Fibroblast of skin of back (primary cell): ENCODE measurements at places on chromosomes 5 and 9.

- DNase-seq = no peak
These were observed 22.4 kb downstream of the NANS start for GRCh38 chr9:98078895-98079294.

DNA sequence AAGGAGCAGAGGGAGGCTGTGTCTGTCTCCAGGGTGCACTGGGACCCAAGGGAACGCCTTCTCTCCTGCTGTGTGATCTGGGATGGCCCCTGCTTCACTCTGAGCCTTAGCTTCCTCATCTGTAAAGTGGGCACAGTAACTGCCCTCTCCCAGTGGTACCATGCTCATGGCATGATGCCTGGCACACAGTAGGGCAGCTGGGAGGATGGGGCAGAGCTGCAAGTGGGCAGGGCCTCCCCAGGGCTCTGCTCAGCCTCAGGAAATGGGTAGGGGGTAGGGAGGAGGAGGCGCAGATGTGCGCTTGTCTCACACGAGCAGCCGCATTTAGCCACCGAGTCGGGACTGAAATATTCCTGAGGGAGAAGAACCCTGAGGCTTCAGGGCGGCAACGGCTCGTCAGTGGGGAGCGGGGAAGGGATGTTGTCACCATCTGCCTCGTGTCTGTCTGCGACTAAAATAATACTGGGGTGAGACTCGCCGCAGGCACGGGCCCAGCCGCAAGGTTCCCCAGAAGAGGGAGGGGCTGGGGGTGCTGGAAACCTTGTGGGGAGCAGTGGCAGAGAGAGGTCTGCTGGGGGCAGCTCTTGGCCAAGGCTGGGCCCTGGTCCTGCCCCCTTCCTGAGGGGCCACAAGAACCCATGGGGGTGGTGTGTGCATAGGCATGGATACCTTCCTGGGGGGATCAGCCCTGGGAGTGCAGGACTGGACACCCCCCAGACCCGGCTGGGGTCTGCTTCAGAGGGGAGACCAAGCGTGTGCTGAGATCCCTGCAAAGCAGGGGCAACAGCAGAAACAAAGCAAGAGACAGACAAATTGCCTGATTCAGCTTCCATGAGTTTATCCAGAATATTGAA lies 55.2 kb upstream of the PSD2 start:
- DNase-seq = peak; percentile 54

GRCh38 chr9:105459336-105459735 lies 11.5 kb downstream of the FSD1L start:
- DNase-seq = no peak

GRCh38 chr9:18349530-18349929 lies 124.4 kb upstream of the ADAMTSL1 start:
- no peak for DNase-seq

GRCh38 chr9:107437716-107438115 lies 51.9 kb downstream of the KLF4 start:
- no peak for DNase-seq

- no peak for DNase-seq
These were observed 388.9 kb upstream of the SGCD start for GRCh38 chr5:155938051-155938450.

DNA sequence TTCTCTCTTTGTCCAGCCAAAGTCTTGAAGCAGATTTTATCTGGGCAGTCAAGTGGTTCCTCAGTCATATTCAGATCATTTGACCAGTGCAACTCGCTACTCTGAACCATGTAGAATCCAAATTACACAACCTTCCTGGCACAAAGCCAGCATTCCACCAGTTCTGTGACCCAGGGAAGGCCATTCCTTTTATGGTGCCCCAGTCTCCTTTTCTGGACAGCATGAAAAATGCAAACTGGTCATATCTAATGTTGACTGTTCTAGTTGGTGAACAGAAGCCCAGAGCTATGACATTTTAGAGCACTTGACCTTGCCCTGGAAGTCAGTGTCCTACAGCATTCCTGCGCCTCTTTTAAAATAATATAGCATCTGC lies 364.6 kb downstream of the BRINP1 start:
- DNase-seq = peak; percentile 93

- no peak for DNase-seq
These were observed 123.4 kb downstream of the ESM1 start for GRCh38 chr5:54862036-54862435.

DNA sequence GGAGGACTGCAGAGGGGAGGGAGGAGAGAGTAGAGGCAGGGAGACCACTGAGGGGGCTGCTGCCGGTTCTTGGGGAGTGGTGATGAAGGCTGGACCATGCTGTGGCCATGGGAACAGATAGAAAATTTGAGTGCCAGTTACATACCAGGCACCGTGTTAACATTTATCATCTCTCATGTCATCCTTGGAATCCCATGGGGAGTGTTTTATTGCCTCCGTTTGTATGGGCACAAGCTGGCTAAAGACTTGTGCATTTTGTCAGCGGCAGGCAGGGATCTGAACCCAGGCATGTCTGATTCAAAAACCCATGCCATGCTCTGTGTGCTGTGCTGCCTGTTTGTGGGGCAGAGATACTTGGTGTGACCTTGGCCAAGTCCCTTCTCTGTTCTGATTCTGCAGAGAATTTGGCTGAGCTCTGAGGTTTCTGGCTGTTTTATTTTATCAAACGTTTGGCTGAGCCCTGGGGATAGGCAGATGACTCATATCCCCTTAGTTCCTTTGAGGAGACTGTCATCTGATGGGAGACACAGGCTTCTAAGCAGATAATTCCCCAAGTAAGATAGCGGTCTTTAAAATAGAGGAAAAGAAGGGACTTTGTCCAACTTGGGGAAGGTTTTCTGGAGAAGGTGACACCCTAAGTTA lies 22.2 kb downstream of the COL27A1 start:
- peak; percentile 86 for DNase-seq
